HS-27A (cell line): ENCODE measurements at places on chromosomes 5 and 9.
A peak's percentile ranks its signal among the peaks of the same experiment; 100 is the strongest.

- peak; percentile 36 for DNase-seq
Measured at GRCh38 chr5:139014726-139015125, 139.6 kb upstream of the LRRTM2 start.

- no peak for DNase-seq
Measured at GRCh38 chr5:67908126-67908765, 307.3 kb upstream of the PIK3R1 start.

DNA sequence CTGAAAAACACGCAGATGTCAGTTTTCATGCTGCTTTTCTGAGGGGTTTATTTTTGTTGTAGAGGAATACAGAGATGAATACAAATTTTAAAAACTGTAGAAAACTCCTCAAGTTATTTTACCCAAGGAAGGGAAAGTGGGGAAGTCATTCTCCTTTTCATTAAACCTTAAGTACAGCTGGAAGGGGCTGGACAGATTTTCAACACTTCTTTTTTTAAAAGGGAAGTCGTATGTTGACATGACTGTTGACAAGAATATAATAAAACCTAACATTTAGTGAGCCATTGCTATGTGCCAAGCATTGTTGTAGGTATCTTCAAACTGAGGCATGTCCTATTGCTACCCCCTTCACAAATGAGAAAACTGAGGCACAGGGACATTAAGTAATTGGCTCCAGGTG lies 235.7 kb upstream of the ELL2 start:
- no peak for DNase-seq

- DNase-seq, result no peak
Measured at GRCh38 chr9:8804613-8805012, 1005.0 kb upstream of the DMAC1 start.

- no peak for DNase-seq
Measured at GRCh38 chr5:95763941-95764340, 32.8 kb downstream of the RHOBTB3 start.

- DNase-seq, result no peak
Measured at GRCh38 chr9:135815413-135815812, 91.9 kb downstream of the CAMSAP1 start.

- DNase-seq, result no peak
Measured at GRCh38 chr9:121222524-121223171, 21.0 kb upstream of the RAB14 start.

DNA sequence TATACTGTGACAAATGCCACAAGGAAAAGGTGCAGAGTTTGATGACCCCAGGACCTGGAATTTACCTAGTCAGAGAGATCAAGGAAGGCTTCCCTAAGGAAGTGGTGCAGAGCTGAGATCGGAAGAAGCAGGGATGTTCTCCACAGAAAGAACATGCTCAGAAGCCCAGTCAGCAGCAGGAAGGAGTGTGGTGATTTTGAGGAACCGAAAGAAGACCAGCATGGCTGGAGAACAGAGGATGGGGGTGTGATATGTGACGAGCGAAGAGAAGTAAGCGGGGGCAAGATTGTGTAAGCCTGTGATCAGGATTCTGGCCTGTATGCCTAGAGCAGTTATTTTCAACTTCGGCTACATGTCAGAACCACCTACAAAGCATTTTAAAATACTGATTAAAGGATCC lies 18.7 kb upstream of the PIK3R1 start:
- no peak for DNase-seq

GRCh38 chr9:69223605-69224004 lies 49.5 kb downstream of the TJP2 start:
- DNase-seq, result peak; percentile 17

DNA sequence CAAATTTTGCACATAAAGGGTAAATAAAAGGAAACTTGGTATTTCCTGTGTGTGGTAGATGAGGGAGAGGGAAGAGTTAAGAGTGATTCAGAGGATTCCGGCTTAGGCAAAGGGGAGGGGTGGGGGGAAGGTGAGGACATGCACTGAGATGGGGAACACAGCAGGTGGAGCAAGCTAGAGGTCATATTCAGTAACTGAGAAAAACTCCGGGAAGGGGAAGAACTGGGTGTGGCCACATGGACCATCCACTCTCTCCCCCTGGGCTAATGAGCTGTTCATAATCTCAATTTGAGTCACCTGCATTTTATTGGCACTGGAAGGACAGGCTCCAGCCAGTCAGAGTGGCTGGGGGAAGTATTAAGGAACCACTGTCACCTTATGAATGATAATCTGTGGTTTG lies 45.1 kb upstream of the UGCG start:
- DNase-seq, result no peak

- no peak for DNase-seq
Measured at GRCh38 chr5:179974946-179975712, 67.4 kb upstream of the TBC1D9B start.

DNA sequence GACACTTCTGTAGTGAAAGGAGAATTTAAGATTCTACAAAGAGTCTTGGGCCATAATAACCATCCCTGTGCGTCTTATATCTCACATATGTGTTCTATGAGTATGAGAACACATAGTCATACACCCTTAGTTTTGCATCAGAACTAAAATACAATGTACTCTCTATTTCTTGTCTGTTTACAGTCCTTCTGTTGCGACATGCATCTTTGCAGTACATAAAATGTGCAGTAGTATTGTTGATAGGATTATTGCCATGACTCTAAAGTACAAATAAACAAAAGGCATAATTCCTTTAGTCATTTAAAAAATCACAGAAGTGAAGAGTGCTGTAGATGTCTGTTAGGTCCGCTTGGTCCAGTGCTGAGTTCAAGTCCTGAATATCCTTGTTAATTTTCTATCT lies 201.9 kb downstream of the NR3C1 start:
- DNase-seq, result no peak

GRCh38 chr5:59798862-59799667 lies 94.5 kb downstream of the PDE4D start:
- DNase-seq, result no peak

GRCh38 chr5:172078726-172079345 lies 72.4 kb upstream of the FBXW11 start:
- no peak for DNase-seq

DNA sequence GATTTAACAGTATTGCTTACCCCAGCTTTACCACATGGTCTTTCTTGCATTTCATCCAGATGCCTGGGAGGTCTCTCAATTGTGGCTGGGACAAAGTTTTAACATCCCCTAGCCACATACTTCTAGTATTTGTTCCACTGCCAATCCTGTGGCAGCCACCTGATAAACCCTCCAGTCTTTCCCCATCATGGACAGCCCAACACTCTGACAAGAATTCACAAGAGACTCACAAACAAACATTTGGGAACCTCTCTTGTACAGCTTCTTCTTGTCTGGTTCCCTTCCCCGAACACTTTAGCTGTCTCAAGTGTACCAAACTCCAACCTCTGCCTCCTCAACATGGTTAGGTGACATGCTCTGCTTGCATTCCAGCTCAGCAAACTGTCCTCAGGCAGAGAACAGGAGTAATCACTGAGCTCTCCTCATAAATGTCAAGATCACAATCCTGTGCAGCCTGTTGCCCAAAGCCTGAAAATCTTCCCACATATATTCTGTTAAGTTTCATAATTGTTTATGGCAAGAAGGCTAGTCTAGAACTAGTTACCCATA lies 59.7 kb downstream of the STRBP start:
- no peak for DNase-seq

DNA sequence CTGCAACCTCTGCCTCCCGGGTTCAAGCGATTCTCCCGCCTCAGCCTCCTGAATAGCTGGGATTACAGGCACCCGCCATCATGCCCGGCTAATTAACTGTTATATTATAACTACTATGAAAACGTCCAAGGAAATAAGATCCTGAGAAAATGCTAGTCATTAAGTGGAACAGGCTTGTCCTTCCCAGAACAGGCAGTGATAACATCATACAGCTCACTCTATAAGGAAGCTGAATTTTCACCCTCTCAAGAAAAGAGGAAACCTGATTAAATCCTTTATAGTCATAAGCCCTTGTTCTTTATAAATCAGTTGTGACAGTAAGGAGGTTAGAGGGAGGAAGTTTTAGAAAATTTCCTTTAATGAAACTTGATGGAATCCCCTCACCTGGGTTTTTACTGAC lies 163.9 kb upstream of the CLINT1 start:
- DNase-seq, result no peak

GRCh38 chr5:76790632-76791290 lies 28.1 kb upstream of the F2RL1 start:
- no peak for DNase-seq

DNA sequence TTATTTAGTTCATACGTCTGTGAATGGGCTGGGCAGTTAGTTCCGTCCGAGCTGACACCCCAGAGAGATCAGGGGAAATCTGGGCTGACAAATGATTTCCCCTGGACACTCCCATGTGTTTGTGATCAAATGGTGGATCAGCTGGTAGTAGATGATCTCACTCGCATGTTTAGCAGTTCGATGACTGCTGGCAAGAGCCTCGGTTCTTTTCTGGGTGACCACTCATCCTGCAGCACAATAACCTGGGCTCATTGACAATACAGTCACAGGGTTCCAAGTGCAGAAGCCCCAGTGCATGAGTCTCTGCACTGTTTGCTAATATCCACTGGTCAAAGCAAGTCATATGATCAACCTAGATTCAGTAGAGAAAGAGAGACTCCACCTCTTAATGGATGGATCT lies 155.9 kb downstream of the NR2F1-AS1 start:
- no peak for DNase-seq

GRCh38 chr5:74402553-74402952 lies 238.0 kb downstream of the ENC1 start:
- no peak for DNase-seq

GRCh38 chr9:89864731-89865130 lies 259.9 kb downstream of the GADD45G start:
- DNase-seq, result no peak

- no peak for DNase-seq
Measured at GRCh38 chr5:177430972-177431316, 4.5 kb downstream of the GRK6 start.

GRCh38 chr9:134403292-134403681 lies 77.0 kb downstream of the RXRA start:
- DNase-seq, result no peak

GRCh38 chr5:180402716-180403115 lies 49.6 kb upstream of the GFPT2 start:
- no peak for DNase-seq

- DNase-seq, result no peak
Measured at GRCh38 chr5:166330036-166330435, 1961.4 kb upstream of the WWC1 start.

DNA sequence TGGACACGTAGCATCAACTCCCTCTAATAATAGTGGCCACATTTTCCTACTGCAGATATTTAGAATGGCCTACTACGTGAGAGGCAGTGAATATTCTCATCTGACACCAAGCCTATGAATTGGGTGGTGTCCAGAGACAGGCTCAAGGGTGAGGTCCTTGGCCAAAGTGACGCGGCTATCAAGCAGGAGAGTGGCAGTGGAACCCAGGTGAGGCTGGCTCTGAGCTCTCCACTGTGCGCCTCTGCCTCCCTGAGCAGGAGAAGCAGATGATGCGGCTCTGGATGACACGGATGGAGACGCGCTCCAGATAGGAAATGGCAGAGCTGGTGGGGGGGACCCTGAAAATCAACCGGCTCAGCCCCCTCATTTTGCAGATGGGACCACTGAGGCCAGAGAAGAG lies 69.7 kb downstream of the CFAP77 start:
- no peak for DNase-seq

GRCh38 chr9:295576-295975 lies 80.9 kb downstream of the DOCK8 start:
- DNase-seq, result no peak

- DNase-seq, result no peak
Measured at GRCh38 chr9:89891591-89892304, 286.9 kb downstream of the GADD45G start.

GRCh38 chr5:158039441-158039840 lies 180.5 kb upstream of the CLINT1 start:
- no peak for DNase-seq

DNA sequence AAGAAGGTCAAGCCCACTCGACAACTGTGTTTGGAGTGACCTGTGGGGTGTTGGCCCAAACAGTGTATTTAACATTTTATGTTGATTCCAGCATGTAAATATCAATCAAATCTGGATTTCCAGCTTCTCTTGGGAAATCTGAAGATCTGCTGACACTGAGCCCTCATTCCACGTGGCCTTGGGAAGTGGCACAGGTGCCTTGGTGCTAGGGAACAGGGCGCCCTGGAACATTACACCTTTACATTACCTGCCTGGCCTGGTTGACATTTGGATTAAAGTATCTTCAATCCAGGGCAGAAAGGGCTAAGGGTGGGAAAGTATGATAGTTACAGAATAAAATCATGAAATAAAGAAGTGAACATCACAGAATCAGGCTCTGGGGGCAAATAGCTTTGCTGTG lies 84.9 kb upstream of the CTSL start:
- DNase-seq, result no peak

DNA sequence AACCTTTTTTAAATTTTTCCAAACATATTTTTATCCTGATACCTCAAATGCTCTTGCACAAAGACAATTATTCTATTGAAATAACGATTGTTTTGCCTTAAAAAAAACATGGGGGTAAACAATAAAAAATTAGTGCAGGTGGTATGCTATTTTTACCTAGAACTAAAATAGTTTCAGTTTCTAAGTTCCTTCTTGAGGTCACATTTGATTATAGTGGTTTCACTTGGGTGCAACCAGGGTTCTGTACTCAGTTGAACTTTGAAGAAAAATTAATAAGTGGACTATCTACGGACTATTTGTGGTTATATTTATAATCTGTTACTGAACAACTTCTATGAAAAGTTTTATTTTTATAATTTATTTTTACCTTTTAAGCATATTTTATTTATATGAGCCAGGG lies 387.1 kb upstream of the IZUMO3 start:
- no peak for DNase-seq

DNA sequence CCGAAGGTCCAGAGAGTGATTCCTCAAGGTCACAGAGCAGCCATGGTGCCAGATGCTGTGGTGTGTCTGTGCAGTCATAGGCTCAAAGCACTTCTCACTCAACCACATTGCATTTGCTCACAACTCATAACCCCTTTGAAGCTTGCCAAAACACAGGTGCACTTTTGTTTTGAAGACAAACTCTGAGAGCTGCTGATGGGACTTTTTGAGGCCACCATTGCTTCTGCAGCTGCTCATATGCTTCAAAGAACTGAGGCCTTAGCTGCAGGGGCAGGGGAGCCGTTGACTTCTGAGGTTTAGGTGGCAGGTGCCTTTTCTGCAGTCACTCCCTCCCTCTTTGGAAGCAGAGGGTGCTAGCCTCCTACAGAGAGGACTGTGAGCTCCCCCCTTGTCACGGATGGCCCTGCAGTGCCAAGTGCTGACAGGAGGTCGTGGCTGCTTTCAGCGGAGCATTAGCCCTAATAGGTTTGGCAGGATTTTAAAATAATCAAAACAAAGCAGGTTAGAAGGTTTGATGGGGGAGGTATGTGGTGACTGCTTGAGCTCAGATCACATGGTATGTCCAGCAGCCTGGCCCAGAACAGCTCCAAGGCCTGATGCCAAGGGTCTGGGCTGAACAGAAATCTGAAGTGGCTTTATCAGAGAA lies 232.1 kb downstream of the MAN2A1 start:
- DNase-seq, result no peak

DNA sequence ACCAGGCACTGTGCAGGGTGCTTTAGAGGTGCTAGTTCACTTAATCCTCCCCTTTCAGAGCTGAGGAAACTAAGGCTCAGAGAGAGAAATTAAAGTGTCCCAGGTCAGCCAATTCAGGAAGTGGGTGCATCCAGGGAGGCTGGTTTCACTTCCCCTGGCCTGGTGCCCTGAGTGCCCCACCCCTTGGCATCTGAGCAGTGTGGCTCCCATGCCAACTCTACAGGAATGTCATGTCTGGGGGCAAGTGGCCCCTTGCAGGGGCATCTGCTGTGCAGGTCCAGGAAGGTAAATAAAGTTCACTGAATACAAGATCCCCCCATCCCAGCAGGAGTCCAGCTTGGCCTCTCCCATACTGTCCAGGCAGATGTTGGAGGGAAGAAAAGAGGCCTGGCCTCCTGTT lies 4.4 kb upstream of the N4BP3 start:
- no peak for DNase-seq
